Esophagus squamous epithelium (tissue), 5 donors: ENCODE measurements at places on chromosomes 12 and 14.

DNA sequence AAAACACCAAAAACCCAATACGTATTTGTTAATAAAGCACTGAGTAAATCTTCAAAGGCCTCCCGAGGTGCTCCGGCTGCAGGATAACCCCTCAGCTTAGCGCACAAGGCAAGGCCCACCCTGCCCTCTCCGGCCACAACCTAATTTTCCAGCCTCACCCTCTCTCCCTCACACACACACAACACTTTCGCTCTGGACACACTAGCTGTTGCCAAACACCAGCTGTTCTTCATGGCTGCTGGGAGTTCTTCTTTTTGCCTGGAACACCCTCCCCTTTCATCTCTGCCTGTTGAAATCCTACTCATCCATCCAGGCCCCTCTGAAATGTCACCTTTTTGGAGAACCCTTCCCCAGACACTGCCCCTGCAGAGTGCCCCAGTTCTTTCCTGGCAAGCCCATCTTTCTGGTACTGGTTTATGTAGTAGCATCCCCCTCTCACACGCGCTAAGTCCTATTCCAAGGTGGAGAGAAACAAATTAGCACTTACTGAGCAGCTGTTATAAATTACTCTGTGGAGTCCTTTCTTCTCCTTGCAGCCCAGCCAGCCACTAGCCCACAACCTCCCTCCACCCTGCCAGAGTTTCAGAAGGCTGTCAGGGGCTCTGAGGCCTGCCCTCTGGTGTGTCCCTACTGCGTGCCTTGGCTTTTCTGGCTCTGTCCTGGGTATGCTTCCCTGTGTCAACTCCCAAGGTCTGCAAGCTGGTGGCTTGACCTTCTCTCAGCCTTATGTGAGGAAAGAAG, 805 bp upstream of the CRACR2A start:
- no peak for DNase-seq

DNA sequence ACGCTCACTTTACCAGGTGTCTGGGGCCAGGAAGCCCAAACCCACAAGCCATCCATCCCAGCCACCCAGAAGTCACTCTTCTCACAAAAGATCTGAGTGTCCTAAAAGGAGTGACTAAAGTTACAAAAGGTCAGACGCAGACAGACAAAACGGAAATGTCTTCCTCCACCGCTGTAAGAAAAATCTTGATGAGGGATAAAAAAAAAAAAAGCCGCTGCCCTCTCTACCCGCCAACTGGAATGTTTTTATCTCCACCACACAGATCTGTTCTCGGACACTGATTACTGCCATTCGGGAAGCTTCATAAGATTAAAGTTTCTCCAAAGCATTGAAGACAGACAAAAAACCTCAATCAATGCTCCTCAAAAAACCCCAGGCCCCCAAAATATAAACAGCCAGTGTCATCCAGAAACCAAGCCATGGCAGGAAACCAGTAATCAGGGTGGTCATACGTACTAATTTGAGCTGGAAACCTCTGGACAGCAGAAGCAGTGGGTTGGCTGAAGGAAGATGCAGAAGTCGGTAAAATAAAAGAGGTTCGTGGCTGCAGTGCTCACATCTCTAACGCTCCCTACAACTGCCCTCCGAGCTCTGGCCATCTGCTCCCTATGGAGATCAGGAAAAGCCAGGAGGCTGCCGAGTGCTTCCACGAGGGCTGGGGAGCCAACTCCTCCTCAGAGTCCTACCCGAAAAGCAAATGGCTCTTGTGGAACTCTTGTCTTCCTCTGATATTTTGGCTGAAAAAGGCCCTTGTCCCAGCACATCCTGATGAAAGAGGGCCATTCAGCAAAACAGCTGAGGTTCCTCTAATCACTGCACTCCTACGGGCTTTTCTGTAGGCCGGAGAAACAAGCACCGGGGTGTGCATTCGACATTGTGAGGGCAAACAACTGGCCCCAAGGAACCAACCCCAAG, 30.3 kb downstream of the SSH1 start:
- DNase-seq = no peak

DNA sequence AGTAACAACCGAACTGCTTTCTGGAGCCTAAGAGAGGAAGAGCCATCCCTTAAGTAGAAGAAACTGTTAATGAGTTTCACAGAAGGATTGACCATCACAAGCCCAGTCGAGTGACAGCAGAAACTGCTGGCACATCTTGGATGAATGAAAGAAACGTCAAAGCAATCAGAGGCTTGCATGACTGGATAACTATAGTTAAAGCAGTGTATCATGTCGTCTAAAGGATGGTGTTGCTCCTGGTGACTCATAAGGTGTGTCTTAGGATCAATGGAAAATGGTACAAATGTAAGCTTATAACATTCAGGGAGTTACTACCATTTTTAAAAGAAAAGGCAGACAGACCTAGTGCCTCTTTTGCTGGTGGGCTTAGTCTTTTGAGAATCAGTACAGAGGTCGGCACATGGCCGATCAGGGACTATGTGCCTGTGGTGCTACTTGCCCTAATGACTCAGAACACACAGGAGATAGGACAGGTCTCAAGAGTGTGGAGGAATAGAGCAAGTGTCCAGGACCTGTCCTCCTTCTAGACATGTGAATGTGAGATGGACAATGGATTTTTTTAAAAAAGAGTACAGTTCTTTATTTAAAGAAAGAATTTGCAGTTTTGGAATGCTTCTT, 55.7 kb downstream of the TMX1 start:
- no peak for DNase-seq

- DNase-seq = no peak
Observed at GRCh38 chr12:24270464-24270863, 321.0 kb upstream of the SOX5 start.

DNA sequence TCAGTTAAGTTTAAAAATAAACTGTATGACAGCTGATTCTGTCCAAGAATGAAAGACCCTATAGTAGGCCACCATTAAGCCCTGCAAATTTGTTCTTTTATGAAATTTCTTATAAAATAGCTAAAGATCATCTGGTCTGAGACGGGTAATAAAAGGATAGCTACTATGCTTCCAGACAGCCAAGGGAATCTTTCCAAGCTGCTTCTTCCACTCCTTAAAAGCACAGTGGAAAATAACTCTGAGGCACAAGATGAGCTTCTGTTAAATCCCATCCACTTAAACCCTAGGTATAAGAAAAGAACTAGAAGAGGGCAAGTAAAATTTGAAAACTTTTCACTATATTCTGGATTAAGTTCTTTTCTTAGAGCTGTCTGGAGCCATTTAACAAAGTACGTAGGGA, 194.3 kb downstream of the CAPZA3 start:
- DNase-seq = no peak

DNA sequence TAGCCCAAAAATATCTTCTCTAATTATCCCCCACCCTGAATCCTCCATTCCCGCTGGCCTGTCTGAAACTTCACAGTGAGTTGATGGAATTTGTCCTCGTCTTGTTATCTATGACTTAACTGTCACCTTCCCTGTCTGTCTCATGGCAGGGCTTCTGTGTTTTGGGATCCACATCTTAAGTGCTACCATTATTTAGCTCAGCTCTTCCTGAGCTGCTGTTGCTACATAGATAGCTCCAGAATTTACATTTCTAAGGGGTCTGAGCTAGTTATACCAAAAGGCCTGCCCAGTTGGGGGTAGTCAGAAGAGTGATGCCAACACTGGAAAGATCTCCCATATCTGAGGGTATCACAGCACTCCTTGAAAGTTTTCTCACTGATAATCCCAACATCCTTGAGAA, 57.0 kb upstream of the CDKN3 start:
- DNase-seq = no peak
